ENCODE measurements at places on chromosomes 1 and 21. TPM values are rescaled to one million over a fixed set of nuclear protein-coding genes. Genes with fewer than 3 reads are reported as not detected.

DNA sequence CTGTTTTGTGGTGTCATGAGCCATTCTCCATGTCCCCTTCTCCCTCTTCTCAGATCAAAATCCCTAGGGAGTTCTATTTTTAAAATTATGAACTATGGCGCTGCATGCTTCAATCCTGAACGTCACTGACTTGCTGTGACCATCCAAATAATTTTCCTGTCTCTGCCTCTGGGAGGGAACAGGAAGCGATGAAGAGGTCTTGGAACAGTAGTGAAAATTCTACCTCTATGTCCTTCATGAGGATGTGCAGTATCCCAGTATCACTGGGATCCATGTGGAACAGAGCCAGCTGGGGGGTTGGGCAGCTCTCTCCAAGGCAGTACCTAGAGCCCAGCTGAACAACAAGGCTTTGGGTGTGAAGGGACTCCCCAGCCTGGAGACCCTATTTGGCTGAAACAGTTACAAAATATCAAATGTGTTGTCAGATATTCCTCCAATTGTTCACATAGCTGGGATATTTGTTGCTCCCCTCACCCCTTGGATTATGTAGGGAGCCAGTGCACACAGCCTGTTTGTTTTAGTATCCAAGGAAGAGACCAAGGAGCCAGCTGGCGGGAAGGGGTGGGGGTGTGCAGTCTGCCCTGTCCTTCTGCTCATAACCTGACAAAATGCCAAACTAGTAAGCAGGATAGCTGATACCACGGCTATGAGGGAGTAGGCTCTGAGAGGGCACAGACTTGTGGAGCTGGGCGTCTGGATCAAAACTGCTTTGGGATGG lies 7.6 kb downstream of the DCLRE1B start:
- H3K27me3 ChIP-seq: no peaks in the 10 kb centered on the region
- H3K4me1 ChIP-seq: no peaks in the 10 kb centered on the region
- H3K36me3 ChIP-seq: peaks cover 40% of the 10 kb centered on the region
- H3K27ac ChIP-seq: no peak overlapping the region

DNA sequence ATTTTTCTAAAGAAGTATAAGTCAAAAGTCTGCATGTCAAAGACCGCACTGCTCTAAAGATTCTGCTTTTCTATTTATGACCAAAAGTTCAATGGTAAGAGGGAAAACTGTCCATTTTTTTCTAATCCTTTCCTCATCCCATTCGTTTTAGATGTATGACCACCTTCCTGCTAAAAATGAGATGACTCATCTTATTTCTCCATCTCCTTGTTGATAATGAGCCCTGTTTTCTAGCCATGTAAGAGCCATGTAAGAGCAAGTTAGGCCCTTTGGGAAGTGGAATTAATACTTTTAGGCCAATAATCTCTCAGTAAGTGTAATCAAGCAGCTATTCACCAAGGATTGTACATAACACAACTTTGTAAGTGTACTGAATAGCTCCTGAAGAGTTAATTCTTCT lies 475.6 kb upstream of the B3GALT2 start:
- no peaks in the 10 kb centered on the region for H3K36me3 ChIP-seq
- H3K27ac ChIP-seq: no peak overlapping the region
- DNase-seq: no peak
- H3K27me3 ChIP-seq: no peaks in the 10 kb centered on the region

GRCh38 chr21:46063734-46064680 lies 33.9 kb upstream of the COL6A2 start:
- no peak overlapping the region for H3K27ac ChIP-seq
- no peak overlapping the region for H3K4me3 ChIP-seq
- H3K4me1 ChIP-seq: no peaks in the 10 kb centered on the region
- H3K36me3 ChIP-seq: no peaks in the 10 kb centered on the region
- no peaks in the 10 kb centered on the region for H3K27me3 ChIP-seq
- no peak for DNase-seq

DNA sequence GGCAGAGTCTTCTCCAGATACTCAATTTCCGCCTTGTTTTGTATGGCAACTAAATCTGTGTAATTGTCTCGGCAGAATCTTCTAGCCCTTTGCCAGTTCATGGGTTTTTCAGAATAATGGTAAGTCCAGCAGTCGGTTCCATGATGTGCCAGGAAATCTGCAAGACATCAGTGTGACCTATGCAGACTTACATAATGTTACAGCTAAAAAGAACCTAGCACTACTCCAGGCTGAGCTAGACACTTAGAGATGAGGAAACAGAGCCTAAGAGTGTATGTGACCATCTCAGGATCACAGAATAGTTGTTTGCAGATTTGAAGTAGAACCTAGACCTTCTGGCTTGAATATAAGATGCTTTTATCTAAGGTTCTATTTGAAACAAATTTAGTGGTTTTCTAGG lies 2.8 kb downstream of the SELL start:
- no peak overlapping the region for H3K4me3 ChIP-seq
- DNase-seq: no peak
- no peak overlapping the region for H3K27ac ChIP-seq
- no peaks in the 10 kb centered on the region for H3K27me3 ChIP-seq

- H3K27ac ChIP-seq: no peak overlapping the region
- no peaks in the 10 kb centered on the region for H3K27me3 ChIP-seq
- H3K4me1 ChIP-seq: no peaks in the 10 kb centered on the region
- no peaks in the 10 kb centered on the region for H3K36me3 ChIP-seq
- no peak for DNase-seq
- no peak overlapping the region for H3K4me3 ChIP-seq
These were observed 12.7 kb upstream of the TRAF3IP3 start for GRCh38 chr1:209743145-209743482.

DNA sequence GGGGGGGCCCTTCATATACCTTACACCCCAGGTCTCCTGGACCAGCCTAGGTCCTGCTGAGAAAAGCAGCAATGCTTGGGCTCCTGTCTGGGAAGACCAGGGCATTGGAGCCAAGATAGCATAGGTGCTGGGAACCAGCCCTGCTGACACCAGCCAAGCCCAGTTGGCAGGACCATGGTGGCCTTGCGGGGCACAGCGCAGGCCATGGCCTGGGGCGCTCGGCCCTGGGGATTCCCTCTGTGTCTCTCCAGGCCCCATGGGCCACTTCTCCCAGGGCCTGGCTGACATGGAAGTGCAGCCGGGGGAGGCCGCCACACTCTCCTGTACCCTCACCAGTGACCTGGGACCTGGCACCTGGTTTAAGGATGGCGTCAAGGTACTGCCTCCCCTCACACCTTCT lies 23.3 kb downstream of the IGFN1 start:
- no peaks in the 10 kb centered on the region for H3K36me3 ChIP-seq
- H3K27ac ChIP-seq: no peak overlapping the region
- no peak overlapping the region for H3K4me3 ChIP-seq
- no peaks in the 10 kb centered on the region for H3K4me1 ChIP-seq
- peaks cover 35% of the 10 kb centered on the region for H3K27me3 ChIP-seq

GRCh38 chr1:48036710-48037355 lies 39.6 kb upstream of the TRABD2B start:
- no peak overlapping the region for H3K4me3 ChIP-seq
- DNase-seq: peak; percentile 70
- peaks cover 29% of the 10 kb centered on the region for H3K4me1 ChIP-seq
- no peaks in the 10 kb centered on the region for H3K27me3 ChIP-seq
- no peak overlapping the region for H3K27ac ChIP-seq

DNA sequence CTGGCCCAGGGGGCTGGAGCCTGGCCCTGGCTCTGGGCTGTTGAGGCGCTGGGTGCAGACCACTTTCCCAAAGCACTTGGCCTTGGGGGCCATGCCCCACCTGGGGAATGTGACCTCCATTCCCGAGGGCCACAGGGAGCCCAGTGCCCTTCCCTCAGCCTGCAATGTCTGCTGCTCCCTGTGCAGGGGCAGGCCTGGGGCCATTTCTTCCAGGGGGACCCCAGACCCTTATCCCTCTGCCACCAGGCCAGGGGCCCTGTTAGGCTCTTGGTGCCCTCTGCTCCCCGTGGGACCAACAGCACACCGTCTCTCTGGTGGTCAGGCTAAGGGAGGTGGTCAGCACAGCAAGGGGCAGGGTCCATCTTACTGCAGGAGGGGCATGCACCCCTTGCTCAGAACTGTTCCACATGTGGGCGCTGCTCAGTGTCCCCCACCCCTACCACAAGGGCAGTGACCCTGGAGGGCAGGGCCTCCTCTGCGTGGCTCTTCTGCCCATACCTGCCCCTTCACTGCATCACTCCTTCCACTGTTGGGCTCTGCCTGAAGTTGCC lies 1.1 kb upstream of the TMEM52 start:
- H3K27ac ChIP-seq: no peak overlapping the region
- peaks cover 2% of the 10 kb centered on the region for H3K4me1 ChIP-seq
- H3K4me3 ChIP-seq: no peak overlapping the region
- H3K36me3 ChIP-seq: no peaks in the 10 kb centered on the region

DNA sequence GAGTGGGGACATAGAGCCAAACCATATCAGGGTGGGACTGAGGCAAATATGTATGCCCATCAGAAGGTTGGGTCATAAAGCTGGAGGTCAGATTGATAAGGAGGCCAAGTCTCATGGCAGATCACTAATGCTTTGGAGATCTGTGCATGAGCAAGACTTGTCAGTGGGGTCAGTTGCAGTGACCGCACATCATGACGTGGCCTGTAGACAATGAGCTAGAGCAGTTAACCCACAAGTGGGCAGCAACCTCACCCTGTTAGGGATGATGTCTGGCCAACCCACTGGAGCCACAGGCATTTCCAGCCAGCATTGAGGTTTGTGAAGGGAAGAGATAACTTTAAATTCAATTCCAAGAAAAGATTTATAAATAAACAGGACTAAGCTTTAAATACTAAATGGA lies 66.7 kb downstream of the XCL1 start:
- H3K4me3 ChIP-seq: no peak overlapping the region
- no peaks in the 10 kb centered on the region for H3K4me1 ChIP-seq
- H3K27ac ChIP-seq: no peak overlapping the region
- DNase-seq: peak; percentile 18

DNA sequence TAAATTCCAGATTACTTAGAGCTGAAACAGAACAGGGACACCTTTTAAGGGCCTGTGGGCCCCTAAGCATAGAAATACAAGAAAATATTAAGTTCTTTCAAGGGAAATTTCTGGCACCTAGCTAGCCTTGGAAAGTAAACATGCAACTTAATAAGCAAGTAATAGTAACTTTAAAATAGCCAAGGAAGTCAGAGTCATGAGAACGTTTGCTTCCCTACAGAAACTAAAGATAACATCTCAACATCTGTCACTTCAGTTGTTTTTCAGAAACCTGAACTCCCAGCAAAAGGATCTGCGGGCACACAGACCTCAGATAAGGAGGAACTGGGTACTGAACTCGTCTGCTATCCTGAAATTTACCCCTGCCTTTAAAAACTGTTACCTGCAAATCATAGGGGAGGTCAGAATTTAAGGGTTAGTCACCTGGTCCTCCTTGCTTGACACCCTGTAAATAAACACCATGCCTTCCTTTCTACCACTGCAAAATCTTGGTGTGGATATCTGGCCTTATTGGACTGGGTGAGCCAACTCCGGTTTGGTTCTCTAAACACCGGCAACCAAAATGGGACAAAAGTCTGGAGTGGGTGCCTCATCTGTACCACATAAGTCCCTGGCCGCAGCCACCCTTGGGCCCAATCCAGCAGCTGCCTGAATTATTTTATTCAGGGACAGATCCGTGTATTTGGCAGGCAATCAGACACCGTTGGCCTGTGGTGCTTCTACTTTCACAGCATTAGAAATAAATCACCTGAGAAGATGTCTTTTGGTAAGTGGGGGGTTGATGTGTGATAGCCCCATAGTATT lies 27.9 kb downstream of the NRDC start:
- peak; percentile 30 for DNase-seq
- no peak overlapping the region for H3K4me3 ChIP-seq
- no peak overlapping the region for H3K27ac ChIP-seq

GRCh38 chr1:19764848-19765247 lies 34.9 kb downstream of the TMCO4 start:
- peaks cover 77% of the 10 kb centered on the region for H3K4me1 ChIP-seq
- H3K4me3 ChIP-seq: no peak overlapping the region
- peak; percentile 79 for DNase-seq
- H3K36me3 ChIP-seq: no peaks in the 10 kb centered on the region
- no peaks in the 10 kb centered on the region for H3K27me3 ChIP-seq

DNA sequence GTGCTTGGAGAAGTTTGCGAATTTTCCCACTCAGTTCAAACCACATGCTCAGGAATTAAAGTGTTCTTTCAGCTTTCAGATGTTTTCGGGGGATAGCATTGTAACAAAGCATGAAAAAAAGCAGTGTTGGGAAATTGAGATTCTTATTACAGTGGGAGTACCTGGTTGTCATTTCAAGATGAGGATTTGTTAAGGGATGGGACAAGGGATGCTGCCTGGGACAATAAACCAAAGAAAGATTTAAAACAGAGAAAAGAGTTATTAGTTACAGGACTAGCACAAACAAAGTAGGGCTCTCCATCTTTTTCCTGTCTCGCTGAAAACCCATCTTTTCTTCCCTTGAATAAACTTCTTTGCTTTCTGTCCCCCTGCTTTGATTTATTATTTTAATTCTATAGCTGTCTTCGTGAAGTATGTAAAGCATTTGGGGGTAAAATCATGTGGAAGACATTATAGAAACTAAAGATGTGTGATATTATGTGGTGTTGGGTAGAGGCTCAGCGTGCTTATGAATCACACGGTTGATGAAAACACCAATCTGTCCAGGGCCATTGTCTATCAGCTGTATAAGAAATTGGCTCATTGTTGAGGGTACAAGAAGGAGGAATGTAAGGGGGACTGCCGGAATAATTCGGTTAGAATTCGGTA lies 277.6 kb downstream of the KIF26B start:
- no peak overlapping the region for H3K4me3 ChIP-seq
- DNase-seq: no peak
- no peaks in the 10 kb centered on the region for H3K36me3 ChIP-seq
- no peaks in the 10 kb centered on the region for H3K4me1 ChIP-seq
- H3K27ac ChIP-seq: no peak overlapping the region

- H3K4me1 ChIP-seq: no peaks in the 10 kb centered on the region
- H3K27ac ChIP-seq: no peak overlapping the region
- no peak for DNase-seq
These were observed 6.5 kb downstream of the FMO5 start for GRCh38 chr1:147218606-147219005.

- peak; percentile 51 for DNase-seq
- H3K27ac ChIP-seq: peak overlapping the region; percentile 62
- no peaks in the 10 kb centered on the region for H3K36me3 ChIP-seq
- H3K27me3 ChIP-seq: no peaks in the 10 kb centered on the region
- no peak overlapping the region for H3K4me3 ChIP-seq
- H3K4me1 ChIP-seq: peaks cover 53% of the 10 kb centered on the region
These were observed 31.6 kb downstream of the TMCC2 start for GRCh38 chr1:205259324-205259832.

- peaks cover 12% of the 10 kb centered on the region for H3K4me1 ChIP-seq
- peaks cover 33% of the 10 kb centered on the region for H3K27me3 ChIP-seq
- no peak overlapping the region for H3K4me3 ChIP-seq
- no peak overlapping the region for H3K27ac ChIP-seq
- no peaks in the 10 kb centered on the region for H3K36me3 ChIP-seq
These were observed 6.3 kb upstream of the TPRG1L start for GRCh38 chr1:3618531-3618880.

YARS1 gene
- 81.3 TPM for total RNA-seq

RRP1 gene
- 36.2 TPM for total RNA-seq

RGS1 gene
- total RNA-seq: not detected

RAVER2 gene
- total RNA-seq: 26.9 TPM

KLF17 gene
- not detected for total RNA-seq

REN gene
- total RNA-seq: not detected

KIF14 gene
- 21.0 TPM for total RNA-seq

METTL18 gene
- total RNA-seq: 10.4 TPM

Data from SJCRH30 (cell line).